KG1 (cell line): ENCODE measurements at places on chromosomes 3 and 15.

DNA sequence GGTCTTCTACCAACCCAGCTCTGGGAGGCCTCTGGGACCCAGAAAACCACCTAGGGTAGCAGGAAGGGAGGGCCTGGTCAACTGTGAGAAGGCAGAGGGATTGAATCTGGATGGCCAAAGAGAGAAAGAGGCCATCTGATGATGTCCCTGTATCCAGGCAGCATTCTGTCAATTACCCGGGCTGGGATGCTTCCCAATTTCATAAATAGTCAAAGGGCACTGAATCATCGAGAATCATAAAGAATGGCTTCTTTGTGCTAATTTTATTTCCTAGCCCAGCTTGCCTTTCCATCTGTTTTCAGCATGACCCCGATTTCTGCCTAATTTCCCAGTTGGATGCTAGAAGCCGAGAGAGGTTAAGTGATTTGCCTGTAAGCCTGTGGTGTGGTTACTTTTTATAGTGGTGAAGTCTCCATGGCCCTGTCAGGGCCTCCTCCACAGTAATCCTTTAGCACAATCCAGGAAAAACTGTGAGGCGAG lies 129.2 kb downstream of the FAM43A start:
- DNase-seq = no peak

- DNase-seq = no peak
These were observed 25.8 kb downstream of the COLQ start for GRCh38 chr3:15495461-15496340.

DNA sequence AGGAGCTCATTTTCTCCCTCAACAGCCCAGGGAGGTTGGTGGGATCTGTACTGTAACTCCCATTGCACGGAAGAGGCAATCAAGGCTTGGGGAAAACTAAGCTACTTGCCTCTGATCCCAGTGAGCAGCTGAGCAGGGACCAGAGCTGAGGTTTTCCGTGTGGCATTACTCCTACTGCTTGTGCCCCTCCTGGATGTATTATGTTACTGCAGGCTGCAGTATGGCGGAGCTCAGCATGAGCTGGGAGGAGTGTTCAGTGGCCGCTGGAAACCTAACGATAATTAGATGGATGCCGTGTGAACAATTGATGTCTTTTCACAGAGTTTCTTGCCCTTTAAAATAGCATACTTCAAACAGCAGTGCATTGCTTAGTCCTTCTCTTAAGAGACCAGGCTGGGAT lies 2.0 kb upstream of the TPRG1 start:
- no peak for DNase-seq

GRCh38 chr3:193314161-193314560 lies 64.4 kb downstream of the ATP13A5 start:
- DNase-seq = no peak

- DNase-seq = no peak
These were observed 137.0 kb downstream of the KLF13 start for GRCh38 chr15:31463521-31464102.

DNA sequence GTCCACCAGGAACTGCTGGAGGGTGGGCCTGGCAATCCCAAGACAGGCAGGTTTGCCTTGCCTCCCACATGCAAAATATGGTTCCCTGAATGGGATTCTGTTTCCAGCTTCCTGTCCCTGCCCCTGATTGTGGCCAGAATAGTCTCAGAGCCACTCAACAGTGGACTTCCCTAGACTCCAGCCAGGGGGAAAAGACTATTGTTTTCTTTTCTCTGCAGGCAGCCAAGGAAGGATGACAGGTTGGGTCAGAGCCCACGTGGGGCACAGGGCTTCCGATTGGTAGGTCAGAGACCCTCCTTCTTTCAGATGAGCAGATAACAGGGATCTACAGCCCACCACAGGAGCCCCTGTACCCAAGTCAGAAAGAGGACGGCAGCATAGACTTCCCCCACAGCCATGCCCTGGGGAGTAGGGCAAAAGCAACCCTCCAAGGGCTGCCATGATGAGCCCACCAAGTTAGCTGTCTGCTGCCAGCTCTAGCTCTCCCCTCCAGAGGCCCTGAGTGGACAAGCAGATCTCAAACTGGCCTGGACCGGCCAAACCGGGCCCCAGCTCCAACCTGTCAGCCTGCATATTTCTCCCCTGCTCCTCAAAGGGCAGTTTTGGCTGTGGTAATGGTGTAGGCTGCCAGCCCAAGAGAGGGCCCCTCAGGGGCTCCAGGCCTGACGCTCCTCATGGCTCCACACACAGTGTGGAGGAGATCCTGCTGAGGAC lies 6.4 kb downstream of the TLR9 start:
- no peak for DNase-seq

- DNase-seq = no peak
These were observed 310.4 kb downstream of the RYR3 start for GRCh38 chr15:33621141-33621540.

DNA sequence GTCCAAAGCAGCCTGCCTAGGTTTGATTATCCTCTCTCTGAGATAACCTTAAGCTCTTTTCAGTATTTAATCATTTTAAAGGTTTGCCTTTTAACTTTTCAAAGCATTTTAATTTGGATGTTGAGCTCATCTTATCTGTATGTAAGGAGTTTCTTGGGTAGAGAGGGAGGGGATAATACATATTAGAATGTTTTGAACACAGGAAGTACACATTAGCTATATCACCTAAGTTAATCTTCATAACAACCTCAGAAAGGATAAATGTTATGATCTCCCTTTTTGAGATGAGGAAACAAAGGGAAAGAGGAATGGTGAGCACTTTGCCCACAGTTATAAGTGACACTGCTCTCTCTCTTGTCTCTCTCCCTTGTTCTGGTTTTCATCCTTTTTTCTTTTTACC lies 2.2 kb upstream of the CD47 start:
- DNase-seq = no peak

DNA sequence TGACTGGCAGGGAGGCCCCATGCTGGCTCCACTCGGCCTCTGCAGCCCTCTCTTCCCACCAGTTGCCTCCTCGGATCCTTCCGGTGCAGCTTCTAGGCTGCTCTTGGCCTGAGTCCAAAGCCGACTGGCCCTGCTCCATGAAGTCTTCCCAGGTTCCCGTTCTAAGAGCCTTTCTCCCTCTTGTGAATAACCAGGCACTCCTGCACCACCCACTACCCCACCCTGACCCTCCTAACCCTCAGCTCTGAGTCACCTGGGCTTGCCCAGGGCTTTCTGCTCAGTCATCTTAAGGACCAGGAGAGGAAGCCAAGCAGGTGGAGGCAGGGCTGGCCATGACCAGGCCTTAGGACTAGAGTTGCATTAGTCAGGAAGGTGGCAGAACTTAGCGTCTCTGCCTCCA lies 28.1 kb upstream of the CNBP start:
- DNase-seq = no peak

DNA sequence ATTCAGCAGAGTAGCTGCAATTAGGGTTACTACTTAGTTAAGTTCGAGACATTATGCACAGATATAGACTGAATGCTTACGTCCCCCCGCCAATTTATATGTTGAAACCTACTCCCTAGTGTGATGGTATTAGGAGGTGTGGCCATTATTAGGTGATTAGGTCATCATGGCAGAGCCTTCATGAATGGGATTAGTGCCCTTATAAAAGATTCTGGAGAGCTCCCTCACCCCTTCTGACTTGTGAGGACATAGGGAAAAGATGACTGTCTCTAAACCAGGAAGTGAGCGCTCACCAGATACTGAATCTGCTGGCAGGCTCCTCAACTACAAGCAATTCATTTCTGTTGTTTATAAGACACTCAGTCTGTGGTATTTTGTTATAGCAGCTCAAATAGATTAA lies 25.6 kb upstream of the TEX9 start:
- no peak for DNase-seq

DNA sequence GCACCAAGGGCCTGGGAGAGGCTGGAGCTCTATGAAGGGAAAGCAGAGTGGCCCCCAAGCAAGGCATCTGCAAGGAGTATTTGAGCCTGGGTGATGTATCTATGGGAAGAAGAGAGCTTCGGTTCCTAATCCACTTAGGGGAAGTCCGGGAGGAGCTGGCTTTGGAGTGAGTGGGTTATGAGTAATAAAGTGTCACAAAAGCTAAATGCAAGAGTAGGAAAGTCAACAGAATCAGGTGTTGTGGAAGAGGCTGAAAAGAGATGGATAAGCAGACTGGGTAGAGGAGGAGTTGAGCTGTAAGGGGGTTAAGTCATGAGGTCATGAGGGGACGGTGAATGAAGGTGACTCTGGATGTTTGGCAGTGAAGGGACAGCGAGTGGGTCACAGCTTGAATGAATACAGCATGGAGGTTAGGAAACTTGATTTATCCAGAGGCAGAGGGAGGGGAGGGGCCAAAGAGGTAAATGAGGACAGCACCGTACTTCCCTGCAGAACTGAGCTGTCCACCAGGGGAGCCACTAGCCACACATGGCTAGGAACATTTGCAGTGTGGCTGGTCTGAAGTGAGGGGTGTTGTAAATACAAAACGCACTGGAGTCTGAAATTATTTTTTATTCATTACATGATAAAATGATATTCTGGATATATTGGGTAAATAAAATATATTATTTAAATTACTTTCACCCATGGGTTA lies 83.3 kb downstream of the ADCY5 start:
- DNase-seq = no peak

DNA sequence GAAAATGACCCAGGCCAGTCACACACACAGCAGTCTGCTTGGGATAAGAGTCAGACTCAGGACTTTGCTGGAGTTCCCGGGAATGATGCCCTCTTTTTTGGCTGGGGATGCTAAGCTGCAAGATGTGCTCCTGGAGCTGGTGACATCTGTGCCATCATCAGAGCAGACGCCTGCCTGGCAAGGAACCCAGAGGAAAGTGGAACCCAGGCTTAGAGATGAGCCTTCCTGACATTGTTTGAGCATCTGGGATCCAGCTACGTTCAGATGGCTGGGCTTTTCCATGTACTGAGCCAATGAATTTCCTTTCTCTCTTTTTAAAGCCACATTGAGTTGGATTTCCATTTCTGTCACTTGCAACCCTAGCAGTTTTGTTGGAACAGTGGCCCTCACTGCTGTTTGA lies 53.3 kb downstream of the EBLN2 start:
- no peak for DNase-seq

DNA sequence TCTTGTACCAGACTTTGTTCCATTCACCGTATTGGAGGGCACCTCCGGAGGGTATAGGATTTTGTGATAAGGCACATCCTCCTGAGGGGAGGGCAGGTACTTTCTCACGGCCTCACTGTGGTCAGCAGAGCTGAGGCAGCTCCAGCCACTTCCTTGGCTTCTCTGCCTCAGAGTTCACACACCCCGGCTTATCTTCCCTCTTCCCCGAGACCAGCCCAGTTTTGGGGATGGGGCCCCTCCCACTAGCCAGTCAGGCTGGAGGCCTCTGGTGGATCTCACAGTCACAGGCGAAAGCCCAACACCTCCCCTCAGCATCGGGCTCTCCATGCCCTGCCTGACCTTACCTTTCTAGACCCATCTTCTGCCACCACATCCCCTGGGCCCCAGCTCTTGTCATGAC lies 316.2 kb upstream of the CTDSPL start:
- no peak for DNase-seq

DNA sequence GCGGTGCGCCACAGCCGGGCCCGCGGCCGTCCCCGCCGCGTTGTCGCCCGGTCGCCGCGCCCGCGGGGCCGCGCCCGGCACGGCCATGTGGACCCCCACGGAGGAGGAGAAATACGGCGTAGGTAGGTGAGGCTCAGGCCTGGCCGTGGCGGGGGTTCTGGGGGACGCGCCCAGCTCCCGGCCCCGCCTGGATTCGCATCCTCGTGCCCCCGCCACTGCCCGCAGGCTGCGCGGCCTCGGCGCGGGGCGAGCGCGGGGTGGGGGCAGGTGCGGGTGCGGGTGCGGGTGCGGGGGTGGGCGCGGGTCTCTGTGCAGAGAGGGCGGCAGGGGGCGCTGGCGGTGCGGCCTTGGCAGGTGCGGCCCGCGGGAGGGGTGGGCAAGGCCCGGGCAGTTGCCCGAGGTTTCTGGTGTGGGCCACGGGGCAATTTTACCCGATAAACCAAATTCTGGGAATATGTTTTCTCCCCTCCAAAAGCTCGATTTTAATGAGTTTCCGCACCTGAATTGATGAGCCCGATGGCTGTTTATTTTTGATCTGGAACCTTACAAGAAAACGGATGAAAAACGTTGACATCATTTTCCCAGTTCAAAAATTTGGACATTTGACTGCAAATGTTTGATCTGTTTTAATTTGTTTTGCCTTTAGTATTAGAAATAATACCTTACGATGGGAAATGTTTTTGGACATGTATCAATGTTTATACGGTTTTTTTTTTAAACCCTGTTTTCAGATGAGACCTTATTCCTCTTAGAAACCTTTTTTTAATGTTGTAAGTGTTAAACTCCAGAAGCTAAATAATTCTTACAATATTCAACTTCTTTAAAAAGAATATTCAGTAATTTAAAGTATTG lies 678 bp downstream of the DOCK3 start:
- no peak for DNase-seq

DNA sequence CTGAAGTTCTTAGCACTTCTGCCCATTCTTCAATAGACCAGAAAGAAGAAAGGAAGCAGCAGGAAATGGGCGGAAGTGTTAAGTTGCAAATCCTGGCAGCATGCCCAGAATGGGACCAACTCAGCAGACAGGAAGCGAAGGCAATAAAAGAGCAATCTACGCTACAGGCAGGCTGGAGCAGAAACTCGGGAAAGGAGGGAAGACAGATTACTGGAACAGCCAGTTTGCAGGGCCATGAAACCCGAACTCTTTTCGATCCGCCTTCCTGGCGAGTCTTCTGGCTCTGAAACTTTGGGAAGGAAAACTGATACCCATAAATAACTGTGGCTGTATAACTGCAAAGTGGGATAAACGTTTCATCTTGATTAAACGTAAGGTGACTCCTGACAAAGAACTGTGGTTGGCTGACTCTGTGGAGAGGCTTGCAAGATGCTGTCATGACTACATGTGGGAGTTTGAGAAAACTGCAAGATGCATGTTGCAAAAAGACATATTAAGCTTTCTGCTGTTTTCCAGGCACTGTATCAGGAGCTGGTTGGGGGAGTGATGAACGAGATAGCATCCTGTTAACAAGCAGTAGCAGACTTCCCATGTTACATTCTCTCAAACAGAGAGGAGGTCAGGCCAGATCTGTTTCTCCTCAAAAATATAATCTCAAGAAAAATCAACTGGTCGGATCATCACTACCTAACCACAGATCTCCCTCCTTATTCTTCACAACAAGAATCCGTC lies 67.8 kb downstream of the FMN1 start:
- DNase-seq = no peak

DNA sequence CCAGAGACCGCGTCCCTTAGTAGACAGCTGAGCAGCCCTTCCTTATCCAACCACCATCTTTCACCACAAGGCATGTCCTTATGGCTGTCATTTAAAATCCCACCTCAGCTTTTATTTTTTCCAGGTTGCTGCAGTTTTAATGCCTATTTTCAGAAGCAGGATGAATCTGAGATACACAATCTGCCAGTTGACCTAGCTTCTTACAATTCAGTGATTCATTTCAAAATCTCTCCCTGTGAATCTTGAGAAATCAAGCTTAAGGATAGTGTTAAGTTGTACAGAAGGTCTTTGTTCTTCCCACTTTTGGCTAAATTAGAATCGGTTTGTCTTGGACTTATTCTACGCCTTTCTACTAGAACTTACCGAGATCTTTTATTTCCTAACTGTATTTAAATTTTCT lies 522.3 kb upstream of the CFAP20DC start:
- no peak for DNase-seq
